ENCODE measurements at places on chromosomes 7 and 10.

DNA sequence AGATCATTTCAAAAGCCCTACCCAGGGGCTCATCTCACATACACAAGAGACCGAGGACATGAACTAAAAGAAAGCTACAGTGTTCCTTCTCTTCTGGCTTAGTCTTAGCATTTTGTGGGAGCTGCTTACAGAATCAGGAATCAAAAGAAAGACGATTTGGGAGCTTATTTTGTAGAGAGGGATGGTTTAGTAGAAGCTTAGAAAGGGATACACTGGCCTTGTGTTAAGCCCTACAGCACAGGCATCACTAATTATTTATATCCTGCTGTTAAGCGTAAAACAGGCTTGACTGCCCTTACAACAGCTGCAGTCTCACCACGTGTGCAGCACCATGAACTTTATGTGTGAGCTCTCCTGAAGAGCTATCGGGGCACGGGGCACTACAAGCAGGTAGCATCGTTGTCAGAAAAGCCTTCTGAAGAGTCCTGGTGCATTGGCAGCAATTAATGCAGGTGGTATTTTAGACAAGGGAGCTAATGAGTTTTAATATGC lies 798.3 kb downstream of the NXPH1 start:
- no peak for DNase-seq

- DNase-seq: no peak
Observed at GRCh38 chr7:2106924-2107323, 125.8 kb downstream of the MAD1L1 start.

- DNase-seq: no peak
Observed at GRCh38 chr10:98172495-98172894, 38.0 kb downstream of the R3HCC1L start.

DNA sequence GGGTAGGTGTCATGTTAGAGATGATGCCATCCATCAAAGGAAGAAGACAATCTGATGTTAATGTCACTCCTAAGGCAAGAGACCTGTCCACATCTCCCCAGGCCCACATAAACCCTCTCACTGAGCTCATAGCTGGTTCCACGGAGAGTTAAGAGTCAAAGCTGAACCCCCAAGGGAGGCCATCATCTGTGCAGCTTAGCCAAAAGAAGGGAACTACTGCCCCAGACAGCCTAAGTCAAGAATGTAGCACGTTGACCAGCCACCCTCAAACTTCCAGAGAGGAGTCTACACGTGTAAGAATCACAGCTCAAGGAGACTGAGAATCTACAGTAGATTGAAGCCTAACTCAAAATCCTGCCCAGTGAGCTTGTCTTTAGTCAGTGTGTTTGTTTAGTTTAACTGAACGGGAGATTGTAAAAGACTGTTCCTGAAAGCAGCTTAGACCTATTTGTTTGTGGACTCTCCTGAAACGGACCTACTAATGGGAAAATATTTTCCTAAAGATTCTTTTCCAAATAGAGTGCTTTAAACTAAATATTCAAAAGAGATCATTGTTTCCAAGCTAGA lies 192.7 kb upstream of the NFE2L3 start:
- DNase-seq: no peak

GRCh38 chr7:143279186-143280098 lies 5.3 kb upstream of the TMEM139 start:
- DNase-seq: peak; percentile 75
